ENCODE measurements at places on chromosomes 12 and 14. TPM values are rescaled to one million over a fixed set of nuclear protein-coding genes. Genes with fewer than 3 reads are reported as not detected.

Gene BIN2
- 2.3 TPM for total RNA-seq

Gene P3H3
- total RNA-seq: 15.0 TPM

Gene MGST1
- 14.5 TPM for total RNA-seq

Gene IFNG-AS1
- not detected for total RNA-seq

Gene AMDHD1
- 1.6 TPM for total RNA-seq

Gene KLHL33
- total RNA-seq: 0.23 TPM

Gene ASCL1
- 14.5 TPM for total RNA-seq

Gene GYS2
- not detected for total RNA-seq

Gene SPSB2
- total RNA-seq: 2.3 TPM

All from diencephalon (tissue), 1 donor.